ENCODE measurements at places on chromosomes 13 and 19. TPM values are rescaled to one million over a fixed set of nuclear protein-coding genes. Genes with fewer than 3 reads are reported as not detected.

Gene THSD1
- 0.64 TPM for total RNA-seq

Gene ZNF536
- total RNA-seq, result 0.57 TPM

Gene SYMPK
- total RNA-seq, result 66.7 TPM

Gene SSC5D
- 1.5 TPM for total RNA-seq

Gene CEACAM16
- total RNA-seq, result not detected

Gene TIMM44
- 80.4 TPM for total RNA-seq

Gene NLRP4
- total RNA-seq, result not detected

Gene GPR12
- 0.14 TPM for total RNA-seq

- DNase-seq, result peak; percentile 98
- peaks cover 20% of the 10 kb centered on the region for H3K4me1 ChIP-seq
- no peaks in the 10 kb centered on the region for H3K27me3 ChIP-seq
- peak overlapping the region; percentile 97 for H3K27ac ChIP-seq
Measured at GRCh38 chr19:53196777-53197396, 3.7 kb upstream of the ZNF665 start.

DNA sequence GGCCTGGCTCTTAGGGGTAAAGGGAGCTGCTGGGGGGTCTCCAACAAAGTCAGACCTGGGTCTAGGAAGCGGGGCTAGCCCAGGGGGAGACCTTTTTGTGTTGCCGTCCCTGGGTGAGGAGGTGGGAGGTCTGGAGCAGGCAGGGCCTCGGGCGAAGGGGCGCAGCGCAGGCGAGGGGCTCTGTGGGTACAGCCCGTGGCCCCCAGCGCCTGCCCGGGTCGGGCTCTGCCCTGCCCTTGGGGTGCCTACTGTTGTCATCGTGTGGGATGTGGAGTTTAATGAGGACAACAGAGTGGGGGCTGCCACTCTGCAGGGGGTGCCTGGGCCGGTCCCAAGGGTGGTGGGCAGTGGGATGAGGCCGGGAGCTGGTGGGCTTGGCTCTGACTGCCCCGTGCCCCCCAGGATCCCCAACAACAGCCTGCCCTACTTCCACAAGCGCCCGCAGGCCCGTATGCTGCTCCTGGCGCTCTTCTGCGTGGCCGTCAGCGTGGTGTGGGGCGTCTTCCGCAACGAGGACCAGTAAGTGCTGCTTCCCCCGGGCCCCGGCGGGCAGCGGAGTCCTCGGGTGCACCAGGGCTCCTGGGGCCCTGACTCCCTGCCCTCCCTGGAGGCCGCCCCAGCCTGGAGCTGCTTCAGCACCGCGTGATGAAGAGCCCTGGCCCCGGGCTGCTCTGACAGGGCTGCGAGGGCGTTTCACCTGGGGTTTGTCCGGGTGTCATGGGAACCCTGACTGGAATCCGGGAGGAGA, 12.2 kb downstream of the SPPL2B start:
- H3K27ac ChIP-seq, result no peak overlapping the region
- DNase-seq, result no peak
- H3K27me3 ChIP-seq, result no peaks in the 10 kb centered on the region
- H3K36me3 ChIP-seq, result peaks cover 18% of the 10 kb centered on the region
- H3K4me3 ChIP-seq, result no peak overlapping the region

- no peaks in the 10 kb centered on the region for H3K27me3 ChIP-seq
- H3K4me3 ChIP-seq, result no peak overlapping the region
- peaks cover 4% of the 10 kb centered on the region for H3K4me1 ChIP-seq
- no peak overlapping the region for H3K27ac ChIP-seq
Measured at GRCh38 chr13:38417727-38418126, 68.1 kb downstream of the UFM1 start.

- H3K4me1 ChIP-seq, result no peaks in the 10 kb centered on the region
- DNase-seq, result no peak
- no peaks in the 10 kb centered on the region for H3K36me3 ChIP-seq
- H3K27ac ChIP-seq, result no peak overlapping the region
- H3K4me3 ChIP-seq, result no peak overlapping the region
- no peaks in the 10 kb centered on the region for H3K27me3 ChIP-seq
Measured at GRCh38 chr13:47250146-47250545, 353.3 kb upstream of the HTR2A start.

- no peak overlapping the region for H3K27ac ChIP-seq
- H3K4me1 ChIP-seq, result no peaks in the 10 kb centered on the region
- H3K27me3 ChIP-seq, result no peaks in the 10 kb centered on the region
- no peak overlapping the region for H3K4me3 ChIP-seq
Measured at GRCh38 chr13:30564489-30564888, 53.2 kb upstream of the USPL1 start.

GRCh38 chr19:36573020-36573894, at the start of gene ZNF529:
Gene ZNF529, minus strand, starts transcription at chr19:36573292. Its CDS starts 946 bp downstream, at chr19:36572346.
- peak; percentile 93 for DNase-seq
- no peaks in the 10 kb centered on the region for H3K27me3 ChIP-seq
- H3K4me1 ChIP-seq, result peaks cover 17% of the 10 kb centered on the region
- H3K36me3 ChIP-seq, result peaks cover 56% of the 10 kb centered on the region
- H3K27ac ChIP-seq, result peak within 1 kb of the TSS; percentile 99
- peak within 1 kb of the TSS; percentile 99 for H3K4me3 ChIP-seq

DNA sequence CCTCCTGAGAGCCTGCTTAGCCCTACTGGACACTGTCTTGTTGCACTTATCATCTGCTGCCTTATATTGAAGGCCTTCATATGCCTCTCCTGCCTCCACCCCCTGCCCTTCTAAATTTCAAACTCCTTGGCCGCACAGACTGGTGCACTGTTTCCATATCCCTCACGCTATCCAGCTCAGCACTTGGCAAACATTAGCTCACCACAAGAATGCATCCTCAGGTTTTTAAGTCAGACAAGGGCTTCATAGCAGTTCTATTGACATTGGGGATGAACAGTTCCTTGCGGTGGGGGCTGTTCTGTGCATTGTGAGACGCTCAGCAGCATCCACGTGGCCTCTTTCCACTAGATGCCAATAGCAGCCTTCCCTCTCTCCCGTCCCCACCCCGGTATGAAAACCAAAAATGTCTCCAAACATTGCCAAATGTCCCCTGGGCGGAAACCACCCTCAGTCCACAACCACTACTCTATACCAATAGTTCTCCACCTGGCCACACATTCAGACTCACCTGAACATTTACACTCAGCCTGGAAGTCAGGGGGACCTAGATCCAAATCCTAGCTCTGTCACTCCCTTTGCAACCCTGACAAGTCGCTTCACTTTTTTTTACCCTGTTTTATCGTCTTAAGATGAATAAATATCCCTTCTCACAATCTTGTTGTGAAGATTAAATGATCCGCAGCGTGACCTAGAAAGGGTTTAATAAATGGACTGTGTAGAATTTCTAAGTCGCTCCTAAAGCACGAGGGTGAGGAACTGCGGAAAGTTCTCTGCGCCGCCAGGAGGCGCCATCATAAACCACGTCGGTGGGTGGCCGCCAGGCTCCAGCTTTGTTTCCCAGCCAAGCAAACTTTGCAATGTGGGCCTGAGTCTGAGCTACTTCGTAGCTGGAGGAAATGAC, 3.6 kb upstream of the CEACAM3 start:
- no peaks in the 10 kb centered on the region for H3K36me3 ChIP-seq
- H3K27ac ChIP-seq, result no peak overlapping the region
- DNase-seq, result no peak
- no peak overlapping the region for H3K4me3 ChIP-seq
- H3K4me1 ChIP-seq, result no peaks in the 10 kb centered on the region

- H3K27me3 ChIP-seq, result no peaks in the 10 kb centered on the region
- H3K4me1 ChIP-seq, result no peaks in the 10 kb centered on the region
- H3K36me3 ChIP-seq, result no peaks in the 10 kb centered on the region
- H3K4me3 ChIP-seq, result peak overlapping the region; percentile 90
- peak overlapping the region; percentile 73 for H3K27ac ChIP-seq
Measured at GRCh38 chr19:6362351-6362801, 1.0 kb downstream of the CLPP start.

GRCh38 chr19:45484273-45484945, 12.4 kb downstream of the RTN2 start:
- H3K4me3 ChIP-seq, result peak overlapping the region; percentile 67
- H3K36me3 ChIP-seq, result no peaks in the 10 kb centered on the region
- no peak overlapping the region for H3K27ac ChIP-seq
- no peaks in the 10 kb centered on the region for H3K4me1 ChIP-seq

DNA sequence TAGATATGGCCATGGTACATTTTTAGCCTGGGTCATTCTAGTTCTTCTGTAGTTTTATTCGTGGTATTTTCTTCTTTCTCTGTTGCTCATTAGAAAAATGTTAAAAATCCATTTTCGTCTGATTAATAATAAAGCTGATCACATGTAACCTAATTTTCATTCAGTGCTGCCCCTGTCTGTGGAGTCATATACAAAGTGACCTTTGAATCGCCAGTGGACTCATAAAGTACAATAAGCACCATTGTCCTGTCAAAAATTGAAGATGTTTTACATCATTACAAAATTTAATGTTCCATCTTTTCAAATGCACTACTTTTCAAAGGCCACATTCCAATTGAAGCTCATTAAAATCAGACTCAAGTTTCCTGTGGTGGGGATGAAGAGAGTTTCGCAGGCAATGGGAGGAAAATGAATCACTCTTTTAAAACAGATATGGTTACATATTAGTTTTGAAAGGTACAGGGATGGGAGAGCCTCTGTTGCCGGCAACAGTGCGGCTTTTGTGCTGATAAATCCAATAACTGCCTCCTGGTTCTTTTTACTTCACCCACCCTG, 205.4 kb downstream of the ZNF536 start:
- peaks cover 15% of the 10 kb centered on the region for H3K4me1 ChIP-seq
- DNase-seq, result no peak
- H3K27me3 ChIP-seq, result peaks cover 7% of the 10 kb centered on the region
- no peaks in the 10 kb centered on the region for H3K36me3 ChIP-seq
- H3K27ac ChIP-seq, result no peak overlapping the region
- H3K4me3 ChIP-seq, result peak overlapping the region; percentile 6

DNA sequence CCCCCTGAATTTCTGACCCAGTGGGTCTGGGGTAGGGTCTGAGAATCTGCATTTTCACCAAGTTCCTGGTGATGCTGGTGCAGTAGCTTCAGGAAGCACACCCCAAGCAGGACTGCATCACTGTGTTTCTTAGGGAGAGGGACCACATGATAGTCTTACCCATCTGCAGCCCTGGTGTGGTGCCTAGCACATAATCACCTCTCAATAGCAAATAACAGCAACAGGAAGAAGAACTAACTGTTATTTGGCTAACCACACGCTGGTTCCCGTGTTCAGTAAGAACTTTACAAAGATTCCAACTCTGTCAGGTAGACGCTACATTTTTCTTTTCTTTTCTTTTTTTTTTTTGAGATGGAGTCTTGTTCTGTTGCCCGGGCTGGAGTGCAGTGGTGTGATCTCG, 41.9 kb upstream of the SPATA13 start:
- no peak overlapping the region for H3K27ac ChIP-seq
- no peaks in the 10 kb centered on the region for H3K4me1 ChIP-seq
- DNase-seq, result no peak
- peaks cover 5% of the 10 kb centered on the region for H3K27me3 ChIP-seq

GRCh38 chr13:102724923-102725322, 30.1 kb upstream of the METTL21C start:
- no peak for DNase-seq
- H3K27ac ChIP-seq, result no peak overlapping the region
- H3K4me3 ChIP-seq, result no peak overlapping the region
- H3K27me3 ChIP-seq, result no peaks in the 10 kb centered on the region

- no peak for DNase-seq
- no peak overlapping the region for H3K4me3 ChIP-seq
- H3K27me3 ChIP-seq, result no peaks in the 10 kb centered on the region
Measured at GRCh38 chr13:108919036-108919907, 289.9 kb downstream of the MYO16 start.

DNA sequence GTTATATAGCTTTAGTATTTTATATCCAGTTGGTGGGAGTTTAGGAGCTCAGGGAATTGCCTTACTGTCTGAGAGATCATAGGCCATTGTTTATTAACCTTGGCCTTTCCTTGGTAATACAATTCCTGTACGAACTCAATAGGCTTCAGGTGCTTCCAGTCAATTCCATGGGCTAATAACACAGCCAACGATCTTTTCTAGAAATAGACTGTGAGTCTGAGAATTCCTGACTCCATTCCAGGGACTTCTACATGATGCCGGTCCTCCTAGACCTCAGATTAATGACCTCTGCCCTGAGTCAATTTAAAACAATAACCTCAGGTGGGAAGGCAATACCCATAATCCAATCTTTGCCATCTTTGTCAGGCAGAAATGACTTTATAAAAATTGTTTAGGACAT, 39.6 kb upstream of the KLF12 start:
- no peaks in the 10 kb centered on the region for H3K27me3 ChIP-seq
- no peak overlapping the region for H3K27ac ChIP-seq
- no peak for DNase-seq
- no peak overlapping the region for H3K4me3 ChIP-seq

- H3K27ac ChIP-seq, result no peak overlapping the region
- H3K36me3 ChIP-seq, result no peaks in the 10 kb centered on the region
- H3K27me3 ChIP-seq, result no peaks in the 10 kb centered on the region
- H3K4me3 ChIP-seq, result no peak overlapping the region
- no peaks in the 10 kb centered on the region for H3K4me1 ChIP-seq
- no peak for DNase-seq
Measured at GRCh38 chr19:15928321-15928720, 6.0 kb downstream of the CYP4F11 start.

GRCh38 chr13:111537843-111538499, 217.5 kb downstream of the TEX29 start:
- H3K4me1 ChIP-seq, result no peaks in the 10 kb centered on the region
- H3K27me3 ChIP-seq, result peaks cover 87% of the 10 kb centered on the region
- H3K4me3 ChIP-seq, result no peak overlapping the region
- no peak for DNase-seq
- no peaks in the 10 kb centered on the region for H3K36me3 ChIP-seq

- H3K27ac ChIP-seq, result peak overlapping the region; percentile 94
- peak overlapping the region; percentile 96 for H3K4me3 ChIP-seq
- H3K4me1 ChIP-seq, result peaks cover 17% of the 10 kb centered on the region
- peaks cover 8% of the 10 kb centered on the region for H3K36me3 ChIP-seq
- DNase-seq, result no peak
Measured at GRCh38 chr19:6393983-6394412, 1.0 kb upstream of the GTF2F1 start.

DNA sequence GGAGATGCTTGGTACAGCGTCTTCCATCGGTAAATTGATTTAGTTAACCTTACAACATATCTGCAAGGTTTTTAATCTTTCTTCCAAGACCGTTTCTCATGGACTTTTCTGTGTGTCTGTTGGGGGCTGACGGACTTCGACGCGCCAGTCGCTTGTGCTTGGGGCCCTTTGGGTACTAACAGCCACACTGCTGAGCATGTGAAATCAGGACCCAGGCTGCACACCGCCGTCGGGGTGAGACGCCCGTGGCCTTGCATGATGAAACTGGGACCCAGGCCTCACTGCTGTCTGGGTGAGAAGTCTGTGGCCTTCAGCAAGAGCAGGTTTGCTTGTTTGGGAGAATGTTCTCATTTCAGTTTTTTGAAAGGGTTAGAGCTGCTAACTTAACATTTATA, 9.8 kb downstream of the ATP4B start:
- no peak overlapping the region for H3K4me3 ChIP-seq
- H3K27ac ChIP-seq, result no peak overlapping the region

DNA sequence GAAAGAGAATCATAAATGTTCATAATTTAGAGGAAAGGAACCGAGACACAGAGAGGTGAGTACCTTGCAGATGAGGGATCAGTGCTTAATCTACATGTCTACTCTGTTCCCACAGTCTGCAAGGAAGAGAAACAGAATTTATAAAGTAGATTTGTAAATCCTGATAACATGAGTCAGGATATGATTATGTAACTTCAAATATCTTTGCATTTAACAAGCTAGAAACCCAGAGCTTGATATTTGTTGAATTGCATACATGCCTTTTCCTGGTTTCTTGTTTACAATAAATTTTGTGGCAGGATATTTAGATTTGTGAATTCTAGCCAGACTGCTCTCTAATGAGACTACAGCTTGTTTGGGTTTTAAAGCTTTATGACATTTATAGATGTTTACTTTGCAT, 219.2 kb downstream of the ENOX1 start:
- no peak overlapping the region for H3K27ac ChIP-seq
- H3K4me1 ChIP-seq, result peaks cover 31% of the 10 kb centered on the region
- H3K27me3 ChIP-seq, result no peaks in the 10 kb centered on the region
- H3K36me3 ChIP-seq, result no peaks in the 10 kb centered on the region
- DNase-seq, result no peak
- no peak overlapping the region for H3K4me3 ChIP-seq

Data from type B pancreatic cell (in vitro differentiated cells).